Stimulated activated CD4-positive, alpha-beta T cell treated with anti-CD3 and anti-CD28 coated beads, Interleukin-2, amount 100 ng/mL, for 4 hours (primary cell): ENCODE measurements at places on chromosomes 7 and 10.

- DNase-seq, result no peak
These were observed 34.2 kb downstream of the CAMK2B start for GRCh38 chr7:44291066-44291732.

DNA sequence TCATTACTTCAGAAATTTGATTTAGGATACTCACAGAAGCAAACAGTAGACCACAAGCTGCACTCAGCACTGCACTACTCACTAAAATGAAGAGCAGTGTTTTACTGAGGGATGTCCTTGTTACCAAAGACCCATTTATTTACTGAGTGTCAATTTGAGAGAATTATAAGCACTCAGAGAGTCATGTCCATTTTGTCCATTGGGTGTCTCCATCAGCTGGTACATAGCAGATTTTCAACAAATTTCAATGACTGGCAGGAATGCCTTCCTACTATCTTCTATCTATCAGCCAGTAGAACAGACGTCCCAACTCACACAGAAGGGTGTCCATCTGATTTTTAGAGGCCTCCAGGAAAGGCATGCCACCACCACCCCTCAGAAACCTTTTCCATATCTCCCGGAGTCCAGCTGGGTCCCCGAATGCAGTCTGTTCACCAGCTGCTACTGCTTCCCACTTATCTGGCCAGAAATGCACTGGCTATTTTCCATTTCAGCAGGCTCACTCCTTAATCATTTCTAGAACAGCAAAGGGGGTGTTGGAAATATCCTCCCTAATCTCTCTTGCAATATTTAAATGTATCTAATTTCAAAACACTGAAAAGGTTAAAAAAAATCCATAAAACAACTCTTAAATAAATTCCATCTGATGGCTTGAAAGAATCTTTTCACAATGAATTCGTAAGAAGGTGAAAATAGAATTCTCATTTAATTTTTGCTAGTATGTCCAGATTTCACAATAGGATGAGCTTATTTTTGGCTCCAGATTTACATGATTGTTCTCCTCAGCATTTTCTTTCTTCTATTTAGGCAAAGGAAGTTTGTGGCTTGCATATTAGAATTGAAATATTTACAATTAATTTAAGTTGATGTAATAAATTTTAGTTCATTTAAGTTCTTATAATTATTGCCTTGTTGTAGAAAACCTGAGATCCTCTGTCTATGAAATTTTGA is 1164.0 kb upstream of the CELF2 start:
- DNase-seq, result no peak

GRCh38 chr10:125742465-125742864 is 23.0 kb downstream of the EDRF1 start:
- DNase-seq, result no peak

- no peak for DNase-seq
These were observed 51.9 kb downstream of the SLC29A4 start for GRCh38 chr7:5334671-5335070.

- no peak for DNase-seq
These were observed 21.7 kb downstream of the CCM2 start for GRCh38 chr7:45021604-45022296.
